ENCODE measurements at places on chromosomes 2 and 18. TPM values are rescaled to one million over a fixed set of nuclear protein-coding genes. Genes with fewer than 3 reads are reported as not detected.

Gene FTCDNL1
- total RNA-seq: 4.3 TPM

- no peak for DNase-seq
- H3K27me3 ChIP-seq: no peaks in the 10 kb centered on the region
- H3K4me3 ChIP-seq: no peak overlapping the region
- H3K36me3 ChIP-seq: no peaks in the 10 kb centered on the region
- H3K4me1 ChIP-seq: no peaks in the 10 kb centered on the region
- no peak overlapping the region for H3K27ac ChIP-seq
These were observed 88.9 kb upstream of the NRXN1 start for GRCh38 chr2:51120754-51121280.

Gene SPR
- 7.3 TPM for total RNA-seq

GRCh38 chr2:176317199-176317598 lies 48.0 kb downstream of the MTX2 start:
- no peak for DNase-seq
- peaks cover 6% of the 10 kb centered on the region for H3K36me3 ChIP-seq
- peaks cover 2% of the 10 kb centered on the region for H3K4me1 ChIP-seq
- H3K4me3 ChIP-seq: no peak overlapping the region
- H3K27ac ChIP-seq: no peak overlapping the region

DNA sequence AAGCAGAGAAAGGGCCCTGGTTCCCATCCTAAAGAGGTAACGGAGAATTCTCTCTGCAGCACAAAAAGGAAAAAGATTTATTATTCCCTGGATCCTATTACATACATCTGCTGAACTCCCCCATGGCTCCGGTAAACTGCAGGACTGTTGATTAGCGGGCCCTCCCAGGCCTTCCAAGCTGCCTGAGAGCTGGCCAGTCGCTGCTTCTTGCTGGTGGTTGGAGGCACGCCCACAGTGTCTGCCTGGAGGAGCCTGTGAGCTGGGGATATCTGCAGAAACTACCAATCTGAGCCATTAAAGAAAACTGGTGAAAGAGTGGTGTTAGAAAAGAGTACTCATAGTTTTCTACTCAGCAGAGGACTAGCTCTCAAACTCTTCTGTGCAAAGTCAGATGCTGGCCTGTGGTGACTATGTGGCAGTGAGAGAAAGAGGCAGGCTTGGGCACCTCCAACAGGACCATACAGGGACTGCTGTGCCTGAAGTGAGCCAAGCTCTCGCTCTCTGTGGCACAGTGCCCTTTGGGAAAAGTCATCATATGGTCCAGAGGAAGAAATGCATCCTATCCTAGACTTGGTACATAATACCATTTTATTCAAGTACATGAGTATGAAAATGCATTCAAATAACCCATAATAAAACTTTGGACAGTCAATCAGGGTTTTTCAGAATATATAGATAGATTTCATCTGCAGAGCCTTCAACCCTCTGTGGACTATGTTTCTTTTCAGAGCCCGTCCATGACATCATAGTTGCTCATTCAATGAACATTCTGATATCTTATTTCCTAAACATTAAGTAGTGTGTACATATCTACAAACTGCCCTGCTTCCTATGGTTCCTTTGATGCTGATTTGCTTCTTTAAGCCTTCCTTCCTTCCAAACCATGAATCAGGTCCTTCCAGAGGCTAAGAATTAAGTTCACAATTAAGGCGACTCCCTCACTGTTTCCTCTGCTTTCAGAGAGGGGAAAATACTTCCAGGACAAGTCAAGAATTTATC lies 242.0 kb upstream of the LYPD1 start:
- no peaks in the 10 kb centered on the region for H3K4me1 ChIP-seq
- H3K4me3 ChIP-seq: no peak overlapping the region
- H3K27me3 ChIP-seq: no peaks in the 10 kb centered on the region
- H3K36me3 ChIP-seq: no peaks in the 10 kb centered on the region
- no peak overlapping the region for H3K27ac ChIP-seq
- DNase-seq: no peak

GRCh38 chr2:96164459-96165184 lies 19.4 kb upstream of the DUSP2 start:
- peaks cover 13% of the 10 kb centered on the region for H3K36me3 ChIP-seq
- H3K27ac ChIP-seq: peak overlapping the region; percentile 100
- H3K4me1 ChIP-seq: peaks cover 80% of the 10 kb centered on the region

DNA sequence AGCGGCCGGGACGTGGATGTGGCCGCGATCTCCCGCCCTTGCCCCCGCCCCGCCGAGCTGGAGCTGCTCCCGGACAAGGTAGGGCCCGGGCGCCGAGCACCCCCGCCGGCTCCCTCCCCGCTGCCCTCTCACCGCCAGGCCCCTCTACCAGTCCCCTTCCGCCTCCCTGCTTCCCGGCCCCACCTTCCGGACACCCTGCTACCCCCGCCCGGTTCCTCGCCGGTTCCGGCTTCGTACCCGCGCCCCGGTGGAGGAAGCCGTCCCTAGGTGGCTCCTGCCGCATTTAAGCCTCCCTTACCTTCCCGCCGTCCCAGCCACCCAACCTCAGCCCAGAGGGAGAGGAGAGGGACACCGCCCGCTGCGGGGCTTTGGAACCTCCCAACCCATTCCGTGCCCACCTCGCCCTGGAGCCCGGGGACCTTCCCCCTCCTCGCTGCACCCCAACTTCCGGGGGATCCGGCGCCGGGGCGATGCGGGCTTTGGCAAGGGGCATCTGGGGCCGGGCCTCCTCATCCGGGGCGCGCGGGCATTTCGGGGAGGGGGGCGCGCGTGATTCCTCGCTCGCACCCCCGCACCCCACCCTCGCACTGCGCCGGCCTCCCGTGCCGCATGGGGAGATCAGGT lies 475 bp downstream of the B3GNT2 start:
- no peaks in the 10 kb centered on the region for H3K27me3 ChIP-seq
- H3K27ac ChIP-seq: peak overlapping the region; percentile 92
- peaks cover 36% of the 10 kb centered on the region for H3K4me1 ChIP-seq

Gene RIF1
- total RNA-seq: 67.1 TPM

DNA sequence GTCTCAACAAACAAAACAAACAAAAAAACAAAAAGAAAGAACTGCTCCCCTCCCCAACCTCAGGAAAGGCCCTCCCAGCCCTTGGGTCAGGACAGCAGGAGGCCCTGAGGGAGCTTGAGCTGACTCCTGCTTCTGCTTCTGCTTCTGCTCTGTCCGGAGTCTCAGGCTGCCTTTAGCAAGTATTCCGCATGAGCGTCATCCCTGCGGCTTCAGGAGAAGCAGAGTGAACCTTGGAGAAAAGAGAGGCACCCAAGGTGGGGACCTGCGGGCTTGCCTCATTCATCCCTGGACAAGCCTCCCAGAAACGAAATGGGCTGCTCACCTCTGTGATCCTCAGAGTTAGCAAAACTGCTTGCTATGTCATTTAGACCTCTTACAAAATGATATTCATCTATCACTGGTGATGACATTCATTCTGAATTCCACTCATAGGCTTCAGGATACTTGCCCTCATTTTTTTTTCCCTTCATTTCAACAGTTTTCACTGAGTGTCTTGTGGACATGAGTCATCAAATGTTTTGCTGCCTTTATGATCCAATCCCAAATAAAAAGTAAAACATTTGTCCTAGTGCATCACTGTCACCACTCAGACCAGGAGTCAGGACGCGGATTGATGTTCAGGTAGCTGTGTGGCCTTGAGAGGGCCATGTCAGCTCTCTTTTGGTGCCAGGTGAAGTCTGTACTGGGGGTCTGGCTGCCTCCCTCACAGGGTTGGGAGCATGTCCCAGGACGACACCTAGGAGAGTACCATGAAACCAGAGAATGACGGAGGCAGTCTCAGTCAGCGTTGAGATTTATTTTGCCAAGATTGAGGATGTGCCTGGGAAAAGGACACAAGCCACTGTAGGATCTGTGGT lies 51.7 kb downstream of the IMPA2 start:
- no peak for DNase-seq
- no peak overlapping the region for H3K4me3 ChIP-seq
- no peaks in the 10 kb centered on the region for H3K4me1 ChIP-seq
- H3K27ac ChIP-seq: no peak overlapping the region
- peaks cover 4% of the 10 kb centered on the region for H3K36me3 ChIP-seq

GRCh38 chr18:46387441-46388131 lies 269.4 kb downstream of the LOXHD1 start:
- DNase-seq: no peak
- H3K36me3 ChIP-seq: no peaks in the 10 kb centered on the region
- no peak overlapping the region for H3K4me3 ChIP-seq
- no peaks in the 10 kb centered on the region for H3K4me1 ChIP-seq
- H3K27ac ChIP-seq: no peak overlapping the region
- peaks cover 2% of the 10 kb centered on the region for H3K27me3 ChIP-seq

GRCh38 chr18:13222856-13223281 lies 4.3 kb downstream of the LDLRAD4 start:
- H3K4me3 ChIP-seq: no peak overlapping the region
- no peak overlapping the region for H3K27ac ChIP-seq
- peaks cover 7% of the 10 kb centered on the region for H3K27me3 ChIP-seq
- H3K36me3 ChIP-seq: no peaks in the 10 kb centered on the region

GRCh38 chr2:217954051-217954450 lies 48.7 kb downstream of the TNS1 start:
- no peak overlapping the region for H3K27ac ChIP-seq
- no peak for DNase-seq
- H3K27me3 ChIP-seq: no peaks in the 10 kb centered on the region
- no peaks in the 10 kb centered on the region for H3K4me1 ChIP-seq
- no peak overlapping the region for H3K4me3 ChIP-seq

Gene SLC9A4
- total RNA-seq: not detected

GRCh38 chr2:41040782-41041520 lies 589.1 kb upstream of the SLC8A1 start:
- DNase-seq: no peak
- H3K27me3 ChIP-seq: no peaks in the 10 kb centered on the region
- no peak overlapping the region for H3K27ac ChIP-seq
- H3K4me1 ChIP-seq: no peaks in the 10 kb centered on the region

DNA sequence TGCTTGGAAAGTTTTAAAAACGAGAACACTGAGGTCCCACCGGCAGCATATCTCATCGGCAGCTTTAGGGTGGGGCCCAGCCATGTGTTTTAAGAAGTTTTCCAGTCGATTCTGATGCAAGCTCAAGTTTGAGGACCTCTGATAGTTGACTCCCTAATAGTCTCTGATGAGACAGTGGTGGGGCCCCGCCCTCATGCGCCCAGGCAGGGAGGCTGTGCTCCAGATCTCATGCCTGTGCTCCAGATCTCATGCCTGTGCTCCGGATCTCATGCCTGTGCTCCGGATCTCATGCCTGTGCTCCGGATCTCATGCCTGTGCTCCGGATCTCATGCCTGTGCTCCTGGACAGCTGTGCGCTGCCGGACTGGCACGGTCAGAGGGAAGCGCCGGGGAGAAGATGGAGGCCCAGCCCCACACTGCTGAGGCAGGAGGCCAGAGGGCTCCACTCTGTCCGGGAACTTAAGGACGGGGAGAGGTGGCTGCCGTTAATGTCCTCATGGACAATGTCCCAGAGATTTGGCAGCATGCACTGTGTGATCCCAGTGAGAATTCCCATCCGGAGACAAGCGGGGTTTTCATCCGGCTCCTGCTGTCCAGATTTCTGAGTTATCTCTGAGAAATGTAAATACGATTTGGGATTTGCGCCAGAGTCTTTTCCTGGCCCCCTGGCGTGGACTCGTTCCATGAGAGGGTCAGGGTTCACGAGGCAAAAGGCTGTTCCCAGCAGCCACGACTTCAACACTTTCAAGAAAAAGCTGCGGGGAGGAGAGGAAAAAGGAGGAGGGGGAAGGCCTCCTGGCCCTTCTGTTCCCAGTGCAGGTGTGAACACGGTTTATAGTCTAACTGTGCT lies 9.4 kb upstream of the COLEC11 start:
- no peak overlapping the region for H3K27ac ChIP-seq
- peaks cover 37% of the 10 kb centered on the region for H3K36me3 ChIP-seq
- no peak for DNase-seq
- H3K27me3 ChIP-seq: no peaks in the 10 kb centered on the region
- H3K4me3 ChIP-seq: no peak overlapping the region

Gene KIAA2012
- not detected for total RNA-seq

DNA sequence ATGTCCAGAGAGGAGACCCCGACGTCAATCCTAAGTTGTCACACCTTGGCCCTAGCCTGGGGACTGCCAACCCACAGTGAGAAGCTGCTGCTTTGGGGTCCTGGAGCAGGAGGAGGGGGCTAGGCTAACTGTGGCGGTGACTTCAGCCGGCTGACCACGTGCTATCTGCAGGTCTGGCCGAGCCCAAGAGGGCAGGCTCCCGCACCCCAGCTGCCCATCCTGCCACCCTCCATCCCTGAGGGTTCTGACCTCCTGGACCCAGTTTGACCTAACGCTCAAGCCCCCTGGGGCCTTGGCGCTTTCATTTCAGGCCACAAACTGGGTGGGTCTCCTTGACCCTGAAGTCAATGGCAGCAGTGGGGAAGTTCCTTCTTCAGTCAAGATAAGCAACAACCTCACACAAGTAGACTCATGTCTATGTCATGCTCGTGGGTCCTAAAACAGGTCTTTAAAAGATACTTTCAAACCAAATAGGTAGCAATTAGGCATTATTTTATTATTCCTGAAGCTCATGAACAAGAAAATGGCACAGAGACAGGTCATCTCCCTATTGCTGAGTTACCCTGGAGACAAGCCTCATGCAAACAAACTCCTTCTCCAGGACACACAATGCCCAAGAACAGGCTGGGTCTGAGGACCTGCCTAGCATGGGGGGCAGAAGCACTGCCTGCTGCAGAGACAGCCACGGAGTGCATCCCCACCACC lies 2.3 kb downstream of the HES6 start:
- H3K4me3 ChIP-seq: peak overlapping the region; percentile 27
- no peak overlapping the region for H3K27ac ChIP-seq
- no peaks in the 10 kb centered on the region for H3K36me3 ChIP-seq
- H3K4me1 ChIP-seq: peaks cover 11% of the 10 kb centered on the region
- DNase-seq: no peak

- no peaks in the 10 kb centered on the region for H3K4me1 ChIP-seq
- DNase-seq: no peak
- no peaks in the 10 kb centered on the region for H3K36me3 ChIP-seq
- H3K27me3 ChIP-seq: no peaks in the 10 kb centered on the region
- H3K4me3 ChIP-seq: no peak overlapping the region
These were observed 158.8 kb downstream of the CCDC102B start for GRCh38 chr18:68956650-68957049.

- DNase-seq: peak; percentile 87
- H3K27ac ChIP-seq: peak overlapping the region; percentile 28
- no peaks in the 10 kb centered on the region for H3K36me3 ChIP-seq
- peak overlapping the region; percentile 81 for H3K4me3 ChIP-seq
- H3K27me3 ChIP-seq: peaks cover 32% of the 10 kb centered on the region
These were observed 64.0 kb upstream of the HNRNPA3 start for GRCh38 chr2:177148477-177149154.

GRCh38 chr2:218286570-218287459 lies 5.5 kb downstream of the TMBIM1 start:
- H3K27me3 ChIP-seq: no peaks in the 10 kb centered on the region
- H3K27ac ChIP-seq: peak overlapping the region; percentile 99
- DNase-seq: peak; percentile 91
- H3K36me3 ChIP-seq: peaks cover 14% of the 10 kb centered on the region

All from activated CD4-positive, alpha-beta T cell treated with anti-CD3 and anti-CD28 coated beads for 36 hours (primary cell).